ENCODE measurements at places on chromosomes 5 and 9. TPM values are rescaled to one million over a fixed set of nuclear protein-coding genes. Genes with fewer than 3 reads are reported as not detected.
A peak's percentile ranks its signal among the peaks of the same experiment; 100 is the strongest.

The HRH2 gene
- 8.4 TPM for total RNA-seq

The PCA3 gene
- total RNA-seq, result 0.09 TPM

The MYMK gene
- not detected for total RNA-seq

The PCDHB12 gene
- total RNA-seq, result 10.1 TPM

The TMEM252 gene
- not detected for total RNA-seq

The SOX30 gene
- 0.43 TPM for total RNA-seq

- H3K4me1 ChIP-seq, result peaks cover 7% of the 10 kb centered on the region
- no peaks in the 10 kb centered on the region for H3K27me3 ChIP-seq
- H3K27ac ChIP-seq, result no peak overlapping the region
- no peak for DNase-seq
- no peak overlapping the region for H3K4me3 ChIP-seq
These were observed 46.1 kb upstream of the RAI14 start for GRCh38 chr5:34609951-34610441.

GRCh38 chr5:51278539-51278938 lies 104.7 kb upstream of the ISL1 start:
- H3K36me3 ChIP-seq, result no peaks in the 10 kb centered on the region
- no peaks in the 10 kb centered on the region for H3K27me3 ChIP-seq
- no peak overlapping the region for H3K27ac ChIP-seq
- DNase-seq, result peak; percentile 12
- H3K4me3 ChIP-seq, result no peak overlapping the region
- H3K4me1 ChIP-seq, result no peaks in the 10 kb centered on the region

- H3K4me1 ChIP-seq, result peaks cover 33% of the 10 kb centered on the region
- DNase-seq, result peak; percentile 68
- H3K4me3 ChIP-seq, result no peak overlapping the region
- H3K27ac ChIP-seq, result peak overlapping the region; percentile 90
- H3K36me3 ChIP-seq, result no peaks in the 10 kb centered on the region
These were observed 89.9 kb downstream of the SH3TC2 start for GRCh38 chr5:148972974-148973374.

DNA sequence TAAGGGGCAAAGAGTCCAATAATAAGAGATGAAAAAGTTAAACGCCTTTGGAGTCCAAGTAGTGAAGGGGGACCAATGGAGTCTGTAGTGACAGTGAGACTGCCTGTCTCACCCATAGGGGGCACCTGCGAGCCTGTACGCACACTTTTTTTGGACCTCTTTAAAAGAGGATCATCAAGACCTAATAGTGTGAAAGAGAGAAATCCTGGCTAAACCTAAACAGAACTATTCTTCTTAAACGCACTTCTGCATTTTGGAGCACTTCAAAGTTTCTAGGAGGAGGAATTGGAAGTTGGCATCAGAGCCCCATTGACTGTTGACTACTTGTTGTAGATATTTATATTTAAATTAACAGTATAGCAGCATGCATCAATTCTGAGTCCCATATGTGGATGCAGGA lies 636.1 kb upstream of the KLF4 start:
- no peak for DNase-seq
- no peaks in the 10 kb centered on the region for H3K36me3 ChIP-seq
- H3K4me3 ChIP-seq, result no peak overlapping the region
- H3K27ac ChIP-seq, result no peak overlapping the region
- no peaks in the 10 kb centered on the region for H3K27me3 ChIP-seq
- no peaks in the 10 kb centered on the region for H3K4me1 ChIP-seq

- peak overlapping the region; percentile 98 for H3K4me3 ChIP-seq
- H3K27me3 ChIP-seq, result no peaks in the 10 kb centered on the region
- no peak for DNase-seq
These were observed 245 bp upstream of the DNAJC25 start for GRCh38 chr9:111630964-111631213.

- no peaks in the 10 kb centered on the region for H3K27me3 ChIP-seq
- peak overlapping the region; percentile 100 for H3K27ac ChIP-seq
- peaks cover 17% of the 10 kb centered on the region for H3K4me1 ChIP-seq
These were observed 277.4 kb downstream of the AOPEP start for GRCh38 chr9:95003689-95004410.

- H3K36me3 ChIP-seq, result no peaks in the 10 kb centered on the region
- no peaks in the 10 kb centered on the region for H3K27me3 ChIP-seq
- no peaks in the 10 kb centered on the region for H3K4me1 ChIP-seq
- no peak for DNase-seq
These were observed 259.7 kb upstream of the IRX2 start for GRCh38 chr5:3010953-3011763.

DNA sequence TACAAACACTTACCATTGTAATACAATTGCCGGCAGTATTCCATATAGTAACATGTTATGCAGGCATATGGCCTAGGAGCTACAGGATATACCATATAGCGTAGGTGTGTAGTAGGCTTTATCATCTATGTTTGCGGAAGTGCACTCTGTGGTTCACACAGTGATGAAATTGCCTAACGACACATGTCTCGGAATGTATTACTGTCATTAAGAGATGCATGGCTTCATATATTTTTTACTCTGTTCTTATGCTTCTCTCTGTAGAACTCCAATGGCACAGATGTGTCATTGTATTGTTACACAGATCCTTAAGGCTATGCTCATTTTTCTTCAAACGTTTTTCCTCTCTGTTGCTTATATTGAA lies 19.2 kb upstream of the ANKRD18A start:
- no peaks in the 10 kb centered on the region for H3K36me3 ChIP-seq
- no peaks in the 10 kb centered on the region for H3K4me1 ChIP-seq
- H3K27me3 ChIP-seq, result no peaks in the 10 kb centered on the region
- no peak overlapping the region for H3K27ac ChIP-seq

GRCh38 chr9:83433846-83434245 lies 104.4 kb downstream of the FRMD3 start:
- H3K27ac ChIP-seq, result no peak overlapping the region
- H3K36me3 ChIP-seq, result no peaks in the 10 kb centered on the region
- no peak overlapping the region for H3K4me3 ChIP-seq
- peaks cover 13% of the 10 kb centered on the region for H3K4me1 ChIP-seq

GRCh38 chr5:180343831-180344695 lies 9.1 kb downstream of the GFPT2 start:
- DNase-seq, result peak; percentile 48
- no peaks in the 10 kb centered on the region for H3K27me3 ChIP-seq
- H3K4me1 ChIP-seq, result peaks cover 13% of the 10 kb centered on the region
- H3K27ac ChIP-seq, result no peak overlapping the region
- no peaks in the 10 kb centered on the region for H3K36me3 ChIP-seq

DNA sequence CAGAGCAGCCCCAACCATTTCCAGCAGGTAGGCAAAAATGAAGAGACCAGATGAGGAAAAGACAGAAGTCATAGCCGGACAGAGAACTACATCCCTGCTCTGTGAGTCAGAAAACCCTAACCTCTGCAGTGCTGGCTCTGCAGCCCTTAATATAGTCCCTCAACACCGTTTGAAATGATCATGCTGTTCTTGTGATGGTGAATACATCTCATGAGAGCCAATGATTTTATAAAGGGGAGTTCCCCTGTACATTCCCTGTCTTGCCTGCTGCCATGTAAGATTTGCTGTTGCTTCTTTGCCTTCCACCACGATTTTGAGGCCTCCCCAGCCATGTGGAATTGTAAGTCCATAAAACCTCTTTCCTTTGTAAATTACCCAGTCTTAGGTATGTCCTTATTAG lies 216.8 kb upstream of the RFX3 start:
- no peaks in the 10 kb centered on the region for H3K27me3 ChIP-seq
- no peak for DNase-seq
- H3K4me1 ChIP-seq, result no peaks in the 10 kb centered on the region
- no peak overlapping the region for H3K4me3 ChIP-seq
- no peaks in the 10 kb centered on the region for H3K36me3 ChIP-seq

DNA sequence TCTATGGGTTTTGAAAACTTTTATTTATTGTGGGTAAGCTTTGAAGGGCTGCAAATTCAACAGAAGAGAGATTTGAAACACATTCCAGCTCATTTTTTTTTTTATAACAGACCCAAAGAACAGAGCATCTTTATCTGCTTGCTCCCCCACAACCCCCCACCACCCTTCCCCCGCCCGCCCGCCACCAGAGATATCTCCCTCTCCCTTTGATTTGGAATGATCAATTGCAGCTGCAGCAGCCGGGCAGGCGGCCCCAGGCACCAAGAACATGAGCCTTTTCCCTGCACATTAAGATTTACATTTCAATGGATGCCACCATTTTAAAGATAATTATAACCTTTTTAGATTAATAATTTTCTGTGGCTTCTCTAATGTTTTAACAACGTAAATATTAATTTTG lies 510.9 kb downstream of the ZNF608 start:
- H3K27me3 ChIP-seq, result no peaks in the 10 kb centered on the region
- H3K4me3 ChIP-seq, result no peak overlapping the region
- no peaks in the 10 kb centered on the region for H3K36me3 ChIP-seq
- peaks cover 17% of the 10 kb centered on the region for H3K4me1 ChIP-seq

GRCh38 chr5:29984156-29984540 lies 1209.3 kb upstream of the CDH6 start:
- H3K4me3 ChIP-seq, result no peak overlapping the region
- no peak for DNase-seq
- H3K36me3 ChIP-seq, result no peaks in the 10 kb centered on the region
- H3K27me3 ChIP-seq, result no peaks in the 10 kb centered on the region

DNA sequence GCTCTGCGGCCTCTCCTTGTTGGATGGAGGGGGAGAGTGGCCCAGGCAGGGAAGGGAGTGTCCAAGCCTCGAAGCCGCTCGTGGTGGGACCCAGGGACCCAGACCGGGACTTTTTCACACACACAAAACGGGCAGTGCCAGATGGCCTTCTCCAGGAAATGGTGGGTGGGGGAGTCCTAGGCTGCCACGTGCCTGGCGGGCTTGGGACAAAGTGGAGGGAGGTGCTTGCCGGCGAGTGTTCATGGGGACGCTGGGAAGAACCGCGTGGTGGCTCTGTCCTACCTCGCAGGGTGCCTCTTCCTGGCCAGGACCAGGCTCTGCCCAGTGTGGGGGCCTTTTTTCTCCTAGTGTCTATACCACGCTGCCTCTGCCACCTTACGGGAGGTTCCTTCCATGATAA lies 155.0 kb upstream of the COL5A1 start:
- H3K27ac ChIP-seq, result no peak overlapping the region
- no peak overlapping the region for H3K4me3 ChIP-seq
- peaks cover 10% of the 10 kb centered on the region for H3K4me1 ChIP-seq
- no peaks in the 10 kb centered on the region for H3K27me3 ChIP-seq
- DNase-seq, result no peak
- no peaks in the 10 kb centered on the region for H3K36me3 ChIP-seq

DNA sequence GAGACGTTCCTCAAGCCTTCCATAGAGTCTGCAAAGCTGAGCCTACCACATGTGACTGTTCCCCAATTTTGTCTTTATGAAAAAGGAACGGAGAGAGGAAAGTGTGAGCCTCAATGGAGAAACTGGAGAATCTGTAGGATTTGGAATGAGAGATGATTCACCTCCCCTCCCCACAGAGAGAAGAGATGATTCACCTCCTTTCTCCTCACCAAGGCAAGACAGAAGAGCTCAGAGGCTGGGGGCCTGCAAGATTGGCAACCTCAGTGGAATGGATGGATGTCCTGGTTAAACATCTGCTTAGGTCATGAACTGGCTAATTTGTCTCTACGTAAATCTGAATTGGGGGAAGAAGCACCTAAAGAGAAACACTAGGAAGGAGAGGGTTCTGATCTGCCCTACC lies 17.0 kb upstream of the MOCS2 start:
- DNase-seq, result no peak
- no peaks in the 10 kb centered on the region for H3K36me3 ChIP-seq
- no peak overlapping the region for H3K27ac ChIP-seq

GRCh38 chr5:77321793-77322394 lies 111.4 kb downstream of the PDE8B start:
- no peak overlapping the region for H3K27ac ChIP-seq
- H3K4me1 ChIP-seq, result peaks cover 3% of the 10 kb centered on the region
- H3K4me3 ChIP-seq, result no peak overlapping the region

GRCh38 chr5:140251527-140251973 lies 51.4 kb downstream of the PFDN1 start:
- peaks cover 29% of the 10 kb centered on the region for H3K4me1 ChIP-seq
- no peaks in the 10 kb centered on the region for H3K27me3 ChIP-seq
- H3K4me3 ChIP-seq, result no peak overlapping the region
- no peak for DNase-seq

DNA sequence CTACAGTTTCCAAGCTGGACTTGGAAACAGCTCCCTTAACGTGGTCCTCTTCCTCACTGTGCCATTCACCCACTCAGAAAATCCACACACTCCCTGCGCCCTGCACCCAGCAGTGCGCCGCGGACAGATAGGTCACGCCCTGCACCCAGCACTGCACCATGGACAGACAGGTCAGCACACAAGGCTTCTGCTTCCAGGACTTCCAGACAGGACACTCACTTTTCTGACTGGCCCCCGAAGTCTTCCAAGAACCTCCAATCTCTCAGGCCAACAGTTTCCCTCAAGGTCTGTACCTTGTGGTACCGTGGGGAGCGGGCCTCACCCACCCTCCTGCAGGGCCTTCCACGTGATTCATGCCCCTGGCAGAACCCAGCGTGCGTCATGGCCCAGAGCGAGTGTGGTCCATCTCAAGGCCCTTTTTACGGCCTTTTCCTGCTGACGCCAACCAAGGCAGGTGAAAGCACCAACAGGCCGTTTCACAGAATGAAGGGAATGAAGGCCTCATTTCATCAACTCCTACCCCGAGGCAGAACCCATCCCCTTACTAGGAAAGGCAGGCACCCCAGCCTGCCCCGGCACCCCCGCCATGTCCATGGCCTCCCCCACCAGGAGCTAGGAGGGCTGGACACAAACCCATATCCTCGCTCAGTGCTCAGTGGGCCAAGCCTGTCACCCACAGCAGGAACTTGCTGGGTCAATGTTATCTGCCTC lies 17.3 kb downstream of the VAV2 start:
- no peak for DNase-seq
- no peak overlapping the region for H3K27ac ChIP-seq
- no peak overlapping the region for H3K4me3 ChIP-seq
- no peaks in the 10 kb centered on the region for H3K36me3 ChIP-seq
- H3K4me1 ChIP-seq, result no peaks in the 10 kb centered on the region
- H3K27me3 ChIP-seq, result no peaks in the 10 kb centered on the region

- H3K4me3 ChIP-seq, result no peak overlapping the region
- H3K4me1 ChIP-seq, result peaks cover 31% of the 10 kb centered on the region
- peak overlapping the region; percentile 21 for H3K27ac ChIP-seq
- H3K36me3 ChIP-seq, result no peaks in the 10 kb centered on the region
- H3K27me3 ChIP-seq, result peaks cover 17% of the 10 kb centered on the region
These were observed 1.2 kb upstream of the MZB1 start for GRCh38 chr5:139390639-139391569.

GRCh38 chr5:171898386-171898785 lies 108.1 kb downstream of the FBXW11 start:
- H3K4me1 ChIP-seq, result peaks cover 14% of the 10 kb centered on the region
- H3K27ac ChIP-seq, result no peak overlapping the region
- DNase-seq, result no peak

DNA sequence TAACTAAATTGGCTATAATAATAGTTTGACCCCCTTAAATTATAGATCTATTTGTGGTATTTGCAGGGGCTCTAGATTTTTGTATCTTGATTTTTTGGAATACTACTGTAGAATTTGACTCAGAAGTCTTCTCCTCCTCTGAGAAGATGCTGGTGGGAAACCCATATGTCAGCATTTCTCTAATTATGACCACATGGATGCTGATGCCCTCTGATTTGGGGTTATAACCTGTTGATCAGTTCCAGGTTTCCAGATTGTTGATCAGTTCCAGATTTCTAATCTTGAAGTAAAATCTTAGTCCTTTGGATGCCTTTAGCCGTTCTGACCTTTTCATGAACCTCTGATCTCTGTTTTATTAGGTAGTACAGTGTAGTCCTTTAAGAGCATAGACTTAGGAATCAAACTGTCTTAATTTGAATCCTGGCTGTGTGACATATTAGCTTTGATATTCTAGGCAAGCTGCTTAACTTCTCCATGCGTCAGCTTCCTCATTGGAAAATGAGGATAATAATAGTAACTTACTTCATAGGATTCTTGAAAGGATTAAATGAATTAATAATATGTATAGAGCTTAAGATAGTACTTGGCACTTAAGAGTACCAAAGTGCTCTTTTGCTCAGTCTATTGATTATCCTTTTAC lies 8.1 kb downstream of the FSD1L start:
- no peaks in the 10 kb centered on the region for H3K36me3 ChIP-seq
- H3K27ac ChIP-seq, result no peak overlapping the region
- H3K4me1 ChIP-seq, result peaks cover 6% of the 10 kb centered on the region
- no peak overlapping the region for H3K4me3 ChIP-seq
